Fibroblast of skin of left quadriceps (primary cell): ENCODE measurements at places on chromosomes 11 and 22.

DNA sequence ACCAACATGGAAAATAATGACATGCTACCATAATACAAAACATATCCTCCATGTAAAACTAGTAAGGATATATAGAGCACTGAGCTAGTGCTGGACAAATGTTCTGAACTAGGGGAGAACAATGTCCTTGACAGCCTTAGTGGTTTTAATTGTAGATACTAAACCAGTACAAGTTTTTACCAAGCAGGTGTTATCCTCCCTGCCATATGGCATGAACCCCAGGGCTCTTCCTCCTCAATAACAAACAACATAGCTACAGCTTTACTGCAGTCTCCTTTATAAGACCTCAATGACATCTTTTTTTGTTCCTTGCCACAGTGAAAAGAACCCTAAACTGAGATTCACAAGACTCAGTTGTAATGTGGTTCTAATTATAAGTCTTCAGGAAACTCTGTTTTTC, 70.2 kb upstream of the GDPD4 start:
- no peak for DNase-seq

DNA sequence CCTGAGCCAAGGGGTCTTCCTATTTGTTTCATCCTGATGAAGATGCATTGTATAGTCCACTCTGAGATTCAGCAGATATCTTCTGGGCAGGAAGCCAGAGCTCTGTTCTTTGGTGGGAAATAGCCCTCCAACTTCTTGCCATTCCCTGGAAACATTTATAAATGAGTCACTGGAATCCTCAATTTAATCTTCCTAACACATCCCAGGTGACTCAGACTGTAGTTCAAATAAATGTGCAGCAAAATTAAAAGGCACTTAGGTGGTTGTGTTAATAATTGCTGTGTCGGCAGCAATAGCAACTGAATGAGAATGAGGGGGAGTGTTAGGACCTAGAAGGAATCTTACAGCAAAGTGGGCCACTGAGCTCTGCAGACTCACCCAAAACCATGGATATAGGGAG, 108.6 kb downstream of the INSC start:
- peak; percentile 12 for DNase-seq

DNA sequence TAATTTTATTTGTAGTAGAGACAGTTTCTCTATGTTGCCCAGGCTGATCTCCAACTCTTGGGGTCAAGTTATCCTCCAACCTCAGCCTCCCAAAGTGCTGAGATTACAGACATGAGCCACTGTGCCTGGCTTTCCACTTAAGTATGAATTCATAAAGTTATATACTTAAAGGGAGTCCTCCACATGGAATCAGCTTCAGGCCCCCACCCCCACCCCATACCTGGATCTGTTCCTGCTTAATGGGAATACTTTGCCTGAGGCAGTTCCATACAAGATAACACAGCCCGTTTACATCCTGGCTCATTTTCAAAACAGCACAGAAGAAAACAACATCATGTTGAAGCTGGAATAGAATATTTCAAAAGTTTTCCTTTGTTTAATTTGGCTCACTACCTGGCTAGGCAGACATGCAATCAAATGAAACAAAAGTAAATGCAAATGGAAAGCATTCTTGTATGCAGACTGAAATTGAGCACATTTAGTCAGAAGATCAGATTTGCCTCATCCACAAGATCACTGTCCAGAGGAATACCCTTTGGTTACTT, 82.4 kb downstream of the FAT3 start:
- DNase-seq: no peak

- no peak for DNase-seq
These were observed 372.4 kb upstream of the CCDC179 start for GRCh38 chr11:23232652-23233051.

DNA sequence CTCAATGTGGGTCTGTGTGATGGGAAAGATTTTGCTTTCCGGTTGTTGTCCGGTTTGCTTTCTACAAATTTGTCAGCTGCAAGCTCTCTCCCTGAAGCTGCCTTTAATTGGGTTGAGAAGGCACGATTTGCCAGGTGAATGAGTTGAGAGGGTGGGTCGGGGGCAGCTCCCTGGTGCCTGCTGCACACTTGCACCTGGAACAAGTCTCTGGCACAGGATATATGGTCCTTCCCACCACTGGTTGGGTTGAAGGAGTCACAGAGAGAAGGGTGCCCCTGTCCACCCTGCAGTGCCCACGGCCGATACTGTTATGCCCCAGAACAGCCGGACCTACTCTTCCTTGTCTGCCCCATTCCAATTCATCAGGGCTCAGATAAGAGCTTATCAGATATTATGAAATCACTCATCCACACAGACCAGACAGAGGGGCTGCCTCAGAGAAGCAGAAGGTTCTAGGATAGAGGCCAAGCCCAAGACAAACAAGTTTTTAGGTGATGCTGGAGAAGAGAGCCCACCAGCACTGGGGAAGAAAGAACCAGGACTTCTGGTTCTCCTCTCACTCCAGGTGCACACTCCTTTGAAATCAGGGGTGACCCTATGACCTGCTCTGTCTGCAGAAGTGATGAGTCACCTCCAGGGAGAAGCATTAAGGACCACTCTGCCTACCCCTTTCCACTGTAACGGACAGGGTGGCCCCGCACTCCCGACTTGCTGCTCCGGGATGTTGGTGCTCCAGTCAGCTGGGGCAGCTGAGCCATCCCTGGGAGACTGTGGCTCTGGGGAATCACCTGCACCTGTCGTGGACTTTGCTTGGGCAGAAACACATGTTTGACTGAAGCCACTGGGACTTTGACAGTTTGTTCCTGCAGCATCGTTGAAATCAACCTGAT, 45.3 kb downstream of the RTL6 start:
- DNase-seq: no peak

DNA sequence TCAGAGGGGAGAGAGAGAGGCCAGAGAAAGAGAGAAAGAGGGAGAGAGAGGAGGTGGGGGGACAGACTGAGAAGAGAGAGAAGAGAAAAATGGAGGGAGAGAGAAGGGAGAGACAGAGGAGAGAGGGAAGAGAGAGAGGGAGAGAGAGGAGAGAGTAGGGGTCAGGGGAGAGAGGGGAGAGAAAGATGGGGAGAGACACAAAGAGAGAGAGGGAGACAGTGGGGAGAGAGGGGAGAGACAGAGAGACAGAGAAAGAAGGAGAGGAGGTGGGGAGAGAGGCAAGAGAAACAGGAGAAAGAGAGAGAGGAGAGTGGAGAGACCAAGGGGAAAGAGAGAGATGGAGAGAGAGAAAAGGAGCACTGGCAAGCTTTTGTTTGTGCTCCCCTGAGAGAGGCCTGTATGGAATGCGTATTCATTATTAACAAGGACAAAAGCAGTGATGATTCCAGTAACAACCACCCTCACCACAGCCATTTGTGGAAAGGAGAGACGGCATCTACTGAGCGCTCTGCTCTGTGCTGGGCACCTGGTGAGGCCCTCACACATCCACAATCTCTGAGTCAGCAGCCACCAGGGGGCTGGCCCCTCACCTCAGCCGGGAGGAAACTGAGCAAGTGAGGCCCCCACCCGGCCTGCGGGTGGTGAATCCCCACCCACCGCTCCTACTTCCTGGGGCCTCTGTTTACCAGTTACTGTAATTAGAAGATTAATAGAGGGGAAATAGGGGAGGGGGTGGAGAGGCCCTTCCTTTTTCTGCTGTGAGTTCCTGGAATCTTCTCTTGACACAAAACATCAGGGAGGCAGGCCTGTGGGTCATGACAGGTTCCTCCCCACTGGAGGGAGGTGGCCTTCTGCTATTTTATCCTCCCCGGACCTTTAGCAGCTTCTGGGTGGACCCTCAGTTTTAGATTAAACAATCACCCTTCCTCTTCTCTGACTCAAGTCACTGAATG, 14.6 kb upstream of the MIAT start:
- DNase-seq: no peak

DNA sequence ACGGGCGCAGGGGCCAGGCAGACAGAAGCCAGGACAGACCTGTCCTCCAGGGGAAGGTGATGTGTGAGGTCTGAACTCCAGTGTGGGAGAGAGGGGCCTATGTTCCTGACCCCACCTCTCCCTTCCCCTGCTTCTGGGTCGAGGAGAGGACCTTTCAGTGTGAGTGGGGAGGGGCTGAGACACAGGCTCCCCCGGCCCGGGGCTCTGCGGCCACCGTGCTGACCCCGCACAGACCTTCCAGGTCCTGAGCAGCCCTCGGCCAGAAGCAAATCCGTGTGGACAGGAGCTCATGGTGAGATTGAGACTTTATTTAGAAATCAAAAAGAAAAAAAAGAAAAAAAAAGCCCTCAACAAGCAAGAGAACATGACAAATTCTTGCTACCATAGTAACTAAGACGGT, 680.5 kb downstream of the BRD1 start:
- DNase-seq: no peak

DNA sequence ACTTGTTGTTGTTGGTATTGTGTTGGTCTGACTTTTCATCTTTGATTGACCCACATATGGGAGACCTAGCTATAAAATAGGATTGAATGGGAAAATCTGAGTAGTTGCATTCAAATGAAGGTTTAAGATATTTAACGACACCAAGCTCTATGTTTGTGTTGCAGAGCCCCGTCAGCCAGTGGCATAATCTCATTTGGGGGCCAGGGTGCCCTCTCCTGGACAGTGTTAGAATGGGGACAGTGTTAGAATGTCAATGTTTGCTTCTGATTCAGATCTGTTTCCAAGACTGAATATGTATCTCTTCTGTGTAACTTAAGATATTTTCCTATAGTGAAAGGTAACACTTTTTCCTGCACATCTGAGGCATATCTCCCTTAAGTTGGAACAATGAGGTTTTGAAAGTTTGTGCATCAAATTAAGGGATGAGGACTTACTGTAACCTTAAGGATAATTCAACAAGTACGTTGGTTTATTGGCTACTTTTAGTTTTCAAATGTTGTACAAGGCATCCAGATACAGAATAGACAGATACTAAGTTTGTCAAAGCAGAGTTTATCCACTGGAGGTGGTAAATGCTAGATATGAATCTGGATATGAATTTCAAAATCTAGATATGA, 5.3 kb upstream of the OR52M1 start:
- peak; percentile 0 for DNase-seq

- no peak for DNase-seq
These were observed 1.5 kb downstream of the CLCF1 start for GRCh38 chr11:67371911-67372320.

- DNase-seq: no peak
These were observed 34.6 kb downstream of the ASCL2 start for GRCh38 chr11:2235588-2236326.

- no peak for DNase-seq
These were observed 162.9 kb downstream of the MPPED1 start for GRCh38 chr22:43574738-43575137.

DNA sequence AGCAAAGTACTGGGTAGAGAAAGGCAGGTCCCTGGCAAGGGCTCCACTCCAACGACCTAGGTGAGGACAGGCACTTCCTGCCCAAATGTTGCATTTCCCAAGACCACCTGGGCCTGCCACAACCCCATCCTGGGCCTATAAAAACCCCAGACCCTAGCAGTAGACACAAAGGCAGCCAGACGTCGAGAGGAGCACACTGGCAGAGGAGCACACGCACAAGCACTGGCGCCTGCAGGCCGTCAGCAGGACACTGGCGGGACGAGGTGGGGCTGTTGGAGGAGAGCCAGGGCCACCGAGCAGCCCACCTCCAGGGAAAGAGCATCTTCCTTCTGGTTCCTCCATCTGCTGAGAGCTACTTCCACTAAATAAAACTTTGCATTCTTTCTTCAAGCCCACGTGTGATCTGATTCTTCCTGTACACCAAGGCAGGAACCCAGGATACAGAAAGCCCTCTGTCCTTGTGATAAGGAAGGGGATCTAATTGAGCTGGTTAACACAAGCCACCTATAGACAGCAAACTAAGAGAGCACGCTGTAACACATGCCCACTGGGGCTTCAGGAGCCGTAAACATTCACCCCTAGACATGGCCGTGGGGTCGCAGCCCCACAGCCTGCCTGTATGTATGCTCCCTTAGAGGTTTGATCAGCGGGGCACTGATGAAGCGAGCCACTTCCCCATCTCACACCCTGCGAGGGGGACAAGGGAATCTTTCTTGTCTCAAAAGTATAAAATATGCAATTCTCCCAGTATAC, 89.7 kb upstream of the MTMR2 start:
- no peak for DNase-seq

DNA sequence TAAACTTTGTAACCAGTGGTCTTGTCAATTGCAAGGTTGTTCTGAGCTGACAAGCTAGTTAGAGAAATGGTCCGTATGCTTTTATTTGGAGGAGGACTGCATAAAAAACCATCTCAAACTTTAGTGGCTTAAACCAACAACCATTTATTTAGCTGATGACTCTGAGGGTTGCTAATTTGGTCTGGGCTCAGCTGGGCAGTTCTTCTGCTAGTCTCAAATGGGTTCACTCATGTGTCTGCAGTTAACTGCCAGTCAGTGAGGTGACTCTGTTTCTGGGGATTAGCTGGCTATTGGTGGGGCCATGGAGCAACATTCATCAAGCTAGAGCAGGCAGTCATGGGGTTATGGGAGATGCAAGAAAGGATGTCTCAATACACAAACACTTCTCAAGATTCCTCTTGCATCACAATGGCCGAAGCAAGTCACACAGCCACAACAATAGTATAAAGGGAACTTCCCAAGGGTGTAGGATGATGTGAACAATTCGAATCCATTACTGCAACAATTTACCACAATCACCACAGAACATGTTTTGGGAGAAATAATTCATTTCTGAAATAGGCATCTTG, 521.9 kb downstream of the INSC start:
- DNase-seq: no peak

- no peak for DNase-seq
These were observed 13.7 kb upstream of the CPT1A start for GRCh38 chr11:68855205-68855981.

DNA sequence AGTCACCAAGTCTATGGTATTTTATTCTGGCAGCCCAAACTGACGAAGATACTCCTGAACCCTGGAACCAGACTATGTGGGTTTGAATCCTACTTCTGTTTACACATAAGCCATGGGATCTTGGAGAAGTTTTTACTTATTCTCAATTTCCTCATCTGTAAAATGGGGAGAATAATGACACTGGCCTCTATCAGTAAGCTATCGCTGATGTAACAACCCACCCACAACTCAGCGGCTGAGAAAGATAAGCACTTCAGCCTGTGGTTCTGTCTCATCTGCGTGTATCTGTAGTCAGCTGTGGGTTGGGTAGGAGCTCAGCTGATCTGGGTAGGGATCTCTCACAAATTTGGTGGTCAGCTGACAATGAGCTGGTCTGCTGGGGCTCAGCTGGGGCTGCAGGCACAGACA, 68.0 kb upstream of the ALX4 start:
- no peak for DNase-seq

- DNase-seq: no peak
These were observed 13.5 kb upstream of the PLAAT4 start for GRCh38 chr11:63523151-63523550.

GRCh38 chr11:64592656-64593055, 1.6 kb downstream of the SLC22A12 start:
- DNase-seq: no peak

GRCh38 chr11:117839380-117839881, 14.9 kb upstream of the FXYD2 start:
- no peak for DNase-seq

- peak; percentile 98 for DNase-seq
These were observed 58.3 kb downstream of the MYH9 start for GRCh38 chr22:36329254-36330078.

DNA sequence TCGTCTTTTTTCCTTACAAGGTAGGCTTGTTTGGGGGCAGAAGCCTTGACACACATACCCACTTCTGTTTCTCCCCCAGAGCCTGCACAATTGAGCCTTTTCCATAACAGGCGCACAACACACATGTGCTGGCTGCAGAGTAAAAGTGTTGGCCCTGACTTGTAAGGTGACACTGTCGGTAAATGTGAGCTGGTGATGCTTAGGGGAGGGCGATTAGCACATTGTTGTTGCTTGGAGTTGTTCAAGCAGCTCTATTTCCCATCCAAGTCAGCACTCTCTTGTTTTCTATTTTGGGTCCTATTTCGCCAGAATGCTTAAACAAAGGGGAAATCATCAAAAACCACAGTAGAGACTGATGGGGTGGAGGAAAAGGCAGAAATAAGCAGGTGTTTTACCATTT, 51.9 kb upstream of the PTPRJ start:
- DNase-seq: no peak
